Hippocampal formation (tissue), 2 donors: ENCODE measurements at places on chromosomes 11 and 22.

- DNase-seq, result no peak
These were observed 7.9 kb upstream of the ETS1 start for GRCh38 chr11:128595221-128595620.

GRCh38 chr11:45432100-45432499, 146.0 kb upstream of the SYT13 start:
- no peak for DNase-seq

GRCh38 chr11:66489636-66490035, 9.4 kb downstream of the DPP3 start:
- no peak for DNase-seq

- DNase-seq, result no peak
These were observed 26.1 kb upstream of the MUC5B start for GRCh38 chr11:1196516-1197391.

DNA sequence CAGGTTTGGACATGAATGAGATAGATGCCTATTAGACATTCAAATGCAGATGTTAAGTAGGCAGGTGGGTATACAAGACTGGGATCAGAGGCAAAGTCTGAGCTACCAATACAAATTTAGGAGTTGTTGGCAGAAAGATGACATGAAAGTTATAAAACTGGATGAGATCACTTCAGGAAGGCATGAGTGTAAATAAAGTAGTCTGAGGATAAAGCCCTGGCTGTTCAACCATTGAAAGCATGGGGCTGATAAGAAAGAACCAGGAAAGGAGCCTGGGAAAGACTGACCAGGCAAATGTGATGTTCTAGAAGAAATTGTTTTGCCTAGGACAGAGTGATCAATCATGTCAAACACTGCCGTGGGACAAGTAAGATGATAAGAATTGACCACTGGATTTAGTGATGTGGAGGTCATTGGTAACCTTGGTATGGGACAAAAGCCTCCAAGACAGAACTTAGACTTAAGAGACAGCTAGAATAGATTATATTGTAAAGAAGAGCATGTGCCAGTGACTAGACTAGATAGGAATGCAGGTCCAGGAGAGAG, 98.5 kb downstream of the EHF start:
- DNase-seq, result no peak

DNA sequence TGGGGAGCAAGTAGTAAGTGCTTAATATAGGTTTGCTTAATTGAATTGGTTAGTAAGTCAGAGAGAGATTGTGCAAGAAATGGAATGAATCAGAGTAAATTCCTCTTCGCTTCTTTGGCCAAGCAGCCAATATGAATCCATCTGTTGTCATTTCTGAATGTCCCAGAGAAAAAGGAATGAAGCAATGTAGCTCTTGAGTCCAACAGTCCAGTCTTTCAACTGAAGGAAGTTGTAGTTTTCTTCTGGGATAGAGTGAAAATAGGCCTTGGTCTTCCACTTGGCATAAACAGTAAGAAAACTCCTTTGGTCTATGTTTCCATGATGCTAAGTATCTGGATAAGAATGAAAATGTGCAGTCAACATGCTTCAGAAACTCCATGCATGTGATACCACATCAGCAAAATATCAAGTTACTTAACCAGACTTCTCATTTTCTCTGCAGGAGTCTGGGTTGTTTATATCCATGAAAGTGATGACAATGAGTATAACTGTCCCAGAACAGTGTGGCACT, 1.8 kb upstream of the FIBIN start:
- no peak for DNase-seq

DNA sequence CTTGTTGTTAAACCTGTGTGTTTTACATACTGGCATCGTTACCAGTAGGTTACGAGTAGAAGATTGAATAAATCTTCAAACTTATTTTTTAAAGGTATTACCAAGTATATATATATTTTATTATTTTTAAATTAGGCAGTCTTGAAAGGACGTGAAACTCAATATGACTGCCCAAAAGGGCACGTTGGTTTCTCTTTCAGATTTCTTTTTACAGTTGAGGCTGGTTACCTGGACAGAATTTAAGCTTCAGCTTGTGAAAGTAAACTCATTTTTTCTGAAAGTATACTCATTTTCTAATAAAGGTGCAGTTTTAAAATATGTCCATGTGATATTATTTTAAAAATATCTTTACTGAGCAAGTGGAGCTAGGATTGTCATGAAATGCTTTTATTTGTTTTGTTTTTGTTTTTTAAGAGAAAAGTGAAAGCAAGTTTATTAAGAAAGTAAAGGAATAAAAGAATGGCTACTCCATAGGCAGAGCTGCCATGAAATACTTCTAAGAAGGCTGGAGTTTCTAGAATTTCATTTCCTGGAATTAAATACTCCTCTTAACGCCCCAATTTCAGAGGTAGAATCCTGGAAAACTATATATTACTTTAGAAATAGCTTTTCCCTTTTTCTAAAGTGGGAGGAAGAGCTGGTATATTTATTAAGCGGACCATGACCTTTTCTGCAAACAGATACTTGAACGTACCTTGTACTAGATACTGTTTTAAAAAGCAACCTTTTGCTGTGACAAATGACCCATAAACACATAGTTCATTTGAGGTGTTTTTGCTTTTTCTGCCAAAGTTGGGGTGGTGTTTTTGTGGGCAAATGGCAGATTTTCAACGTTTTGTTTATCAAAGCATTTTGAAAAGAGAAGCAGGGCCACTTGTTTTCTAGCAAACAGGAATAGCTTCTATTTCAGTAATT, 1.9 kb downstream of the FBXO7 start:
- no peak for DNase-seq

DNA sequence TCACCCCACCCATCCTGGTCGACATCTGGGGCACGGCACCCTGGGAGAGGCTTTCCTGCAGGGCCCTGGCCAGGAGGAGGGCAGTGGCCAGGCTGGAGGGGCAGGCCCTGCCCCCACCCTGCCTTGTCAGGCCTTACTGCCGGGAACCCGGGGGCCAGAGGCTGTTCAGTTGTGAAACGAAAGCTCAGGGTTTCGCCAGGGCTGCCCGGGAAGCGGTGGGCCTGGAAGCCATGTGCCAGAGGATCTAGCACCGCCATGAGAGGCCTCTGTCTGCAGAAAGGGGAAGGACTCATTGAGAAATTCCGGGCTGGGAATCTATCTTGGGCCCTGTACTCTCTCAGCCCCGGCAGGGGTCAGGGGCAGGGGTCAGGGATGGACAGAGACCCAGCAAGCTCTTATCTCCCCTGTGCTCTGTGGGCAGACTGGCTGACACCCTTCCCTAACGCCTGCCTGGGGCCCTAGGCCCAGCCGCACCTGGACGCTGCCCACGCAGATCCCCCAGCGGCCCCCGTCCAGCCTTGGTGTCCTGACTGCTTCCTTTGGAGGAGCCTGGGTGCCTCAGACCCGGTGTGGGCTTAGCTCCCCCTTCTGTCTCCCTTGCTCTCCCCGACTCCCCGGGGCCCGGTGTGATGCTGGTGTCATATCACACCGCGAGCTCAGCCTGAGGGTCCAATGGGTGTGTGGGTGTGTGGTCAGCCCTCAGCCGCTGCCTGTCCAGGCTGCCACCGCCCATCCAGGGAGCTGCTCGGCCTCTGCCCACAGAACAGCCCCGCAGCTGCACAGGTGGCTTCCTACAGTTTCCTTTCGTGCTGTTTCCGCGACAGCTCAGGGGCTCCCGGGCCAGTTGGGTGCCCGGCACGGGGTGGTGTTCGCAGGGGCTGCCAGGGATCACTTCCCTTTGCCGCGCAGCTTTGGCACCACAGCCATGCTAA, 6.5 kb downstream of the PIM3 start:
- peak; percentile 56 for DNase-seq

DNA sequence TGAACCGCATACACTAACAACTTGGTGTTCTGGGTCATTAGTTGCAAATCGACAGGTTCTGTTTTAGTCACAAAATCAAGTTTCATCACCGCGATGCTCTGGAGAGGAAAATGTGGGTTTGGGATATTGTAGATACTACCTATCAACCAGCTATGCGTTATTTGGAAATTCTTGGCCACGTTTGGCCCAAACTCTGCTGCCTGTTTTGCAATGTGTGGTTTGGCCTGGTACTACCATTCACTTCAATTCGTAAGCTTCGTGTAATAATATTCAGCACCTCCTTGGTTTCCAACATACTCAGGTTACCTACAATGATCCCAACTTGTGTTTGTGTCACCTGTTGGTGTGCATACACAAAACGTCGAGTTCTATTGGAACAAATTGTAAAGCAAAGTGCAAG, 16.2 kb upstream of the ACER3 start:
- no peak for DNase-seq

DNA sequence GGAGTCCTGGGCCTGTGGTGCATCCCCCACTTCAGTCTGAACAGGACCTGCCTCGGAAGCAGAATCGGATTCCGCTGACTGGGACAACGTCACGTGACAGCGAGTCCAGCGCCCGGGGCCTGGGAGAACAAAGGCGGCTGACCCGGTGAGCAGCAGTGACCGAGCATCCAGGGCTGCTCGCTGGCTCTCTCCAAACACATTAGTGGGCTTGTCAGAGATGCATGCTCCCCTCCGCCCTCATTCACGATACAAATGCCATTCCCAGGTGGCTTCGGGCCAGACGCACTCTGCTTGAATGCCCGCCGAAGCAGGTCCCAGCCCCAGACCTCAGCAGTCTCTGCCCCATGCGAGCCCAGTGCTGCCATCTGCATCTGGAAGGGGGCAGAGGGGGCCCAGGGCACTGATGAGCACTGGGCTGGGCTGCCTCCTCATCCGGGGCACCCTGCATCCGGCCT, 91.0 kb downstream of the WNT7B start:
- DNase-seq, result peak; percentile 14

GRCh38 chr11:110972640-110973039, 260.4 kb upstream of the ARHGAP20 start:
- DNase-seq, result no peak

DNA sequence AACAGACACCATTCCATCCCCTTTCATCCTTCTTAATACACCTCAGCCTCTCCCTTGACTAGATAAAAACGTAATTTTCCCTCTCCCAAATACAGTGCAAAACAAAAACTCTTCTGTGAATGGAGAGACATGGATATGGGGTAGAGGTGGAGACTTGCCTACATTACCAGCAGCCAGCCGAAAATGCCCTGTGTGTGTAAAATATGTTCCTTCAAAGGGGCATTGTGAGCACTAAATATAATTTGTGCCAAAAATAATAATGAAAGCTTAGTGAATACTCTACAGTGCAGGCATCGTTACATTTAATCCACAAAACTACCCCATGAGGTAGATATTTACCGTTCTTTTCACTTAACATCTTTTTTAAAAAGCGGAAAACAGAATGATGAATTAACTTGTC, 1.0 kb upstream of the TRIM44 start:
- no peak for DNase-seq

GRCh38 chr11:121349790-121350189, 57.2 kb downstream of the SC5D start:
- DNase-seq, result no peak

DNA sequence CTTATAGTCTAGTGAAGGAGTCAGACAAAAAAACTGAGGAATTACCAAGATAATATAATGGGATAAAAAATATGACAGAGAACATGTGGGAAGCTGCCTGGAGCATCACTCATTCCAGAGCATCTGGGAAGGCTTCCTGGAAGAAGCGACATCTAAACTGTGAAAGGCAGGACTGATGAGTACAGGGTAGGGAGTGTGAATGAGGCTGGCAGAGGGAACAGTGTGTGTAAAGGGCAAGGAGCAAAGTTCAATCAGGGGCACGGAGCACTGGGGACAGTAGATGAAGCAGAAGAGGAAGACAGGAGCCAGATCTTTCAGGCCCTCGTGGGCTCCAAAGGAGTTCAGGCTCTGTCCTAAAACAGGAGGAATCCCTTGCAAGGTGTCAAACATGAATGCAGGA, 55.8 kb upstream of the PRDM11 start:
- no peak for DNase-seq

- DNase-seq, result no peak
These were observed 53.6 kb downstream of the TRMU start for GRCh38 chr22:46389081-46389480.

DNA sequence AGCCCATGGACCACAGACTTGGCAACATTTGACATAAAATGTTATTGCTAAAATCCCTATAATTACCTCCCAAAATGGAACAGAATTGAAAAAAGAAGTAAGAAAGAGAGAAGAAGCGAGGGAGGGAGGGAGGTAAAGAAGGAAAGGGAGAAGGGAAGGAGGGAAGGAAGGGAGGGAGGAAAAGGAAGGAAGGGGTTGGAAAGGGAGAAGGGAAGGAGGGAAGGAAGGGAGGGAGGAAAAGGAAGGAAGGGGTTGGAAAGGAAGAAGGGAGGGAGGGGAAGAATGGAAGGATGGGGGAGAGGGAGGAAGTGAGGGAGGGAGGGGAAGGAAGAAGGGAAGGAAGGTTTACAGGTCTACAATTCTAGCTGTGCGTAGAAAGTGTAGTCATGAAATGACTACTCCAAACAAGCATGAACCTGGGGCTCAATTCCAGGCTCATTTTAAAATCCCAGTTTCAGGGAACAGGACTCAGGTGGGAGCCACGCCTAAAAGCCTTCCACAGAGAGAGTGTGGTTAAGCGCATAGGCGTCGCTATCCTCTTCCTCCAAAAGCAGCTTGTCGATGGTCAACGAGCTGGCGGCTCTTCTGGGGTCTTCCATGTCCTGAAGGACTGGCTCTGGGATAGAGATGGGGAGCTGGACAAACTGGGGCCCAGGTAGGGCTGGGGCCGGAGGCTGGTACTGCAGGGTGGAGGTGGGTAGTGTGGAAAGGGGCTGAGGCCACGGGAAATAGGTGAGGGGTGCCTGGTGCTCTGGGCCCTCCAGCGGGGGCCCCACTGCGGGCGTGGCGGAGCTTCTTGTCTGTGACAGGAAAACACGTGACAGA, 25.1 kb downstream of the POU2AF1 start:
- no peak for DNase-seq

- no peak for DNase-seq
These were observed 129.3 kb upstream of the FGF3 start for GRCh38 chr11:69948256-69949141.
